ENCODE measurements at places on chromosomes 7 and 10. TPM values are rescaled to one million over a fixed set of nuclear protein-coding genes. Genes with fewer than 3 reads are reported as not detected.

Gene PLAU
- total RNA-seq = 0.90 TPM

Gene RASA4B
- 3.7 TPM for total RNA-seq

Gene TET1
- 1.3 TPM for total RNA-seq

Gene CDK5
- 44.8 TPM for total RNA-seq

Gene PLEKHS1
- 0.04 TPM for total RNA-seq

Gene C10orf143
- 1.4 TPM for total RNA-seq

Gene OTUD1
- 3.9 TPM for total RNA-seq

Gene MSMB
- not detected for total RNA-seq

Gene NKX1-2
- total RNA-seq = 0.11 TPM

Gene RPEL1
- total RNA-seq = not detected

Gene SPDYE2B
- total RNA-seq = not detected

Gene VPS26A
- 12.3 TPM for total RNA-seq

Gene LHFPL3
- total RNA-seq = not detected

Gene CDK14
- total RNA-seq = 14.5 TPM

Gene RBM20
- total RNA-seq = 0.64 TPM

Gene NEBL
- 2.2 TPM for total RNA-seq

Gene FBXW4
- 25.6 TPM for total RNA-seq

Data from A375 (cell line).